ENCODE measurements at places on chromosomes 7 and 10.

- DNase-seq: no peak
Measured at GRCh38 chr10:124999433-125000365, 57.8 kb downstream of the ZRANB1 start.

DNA sequence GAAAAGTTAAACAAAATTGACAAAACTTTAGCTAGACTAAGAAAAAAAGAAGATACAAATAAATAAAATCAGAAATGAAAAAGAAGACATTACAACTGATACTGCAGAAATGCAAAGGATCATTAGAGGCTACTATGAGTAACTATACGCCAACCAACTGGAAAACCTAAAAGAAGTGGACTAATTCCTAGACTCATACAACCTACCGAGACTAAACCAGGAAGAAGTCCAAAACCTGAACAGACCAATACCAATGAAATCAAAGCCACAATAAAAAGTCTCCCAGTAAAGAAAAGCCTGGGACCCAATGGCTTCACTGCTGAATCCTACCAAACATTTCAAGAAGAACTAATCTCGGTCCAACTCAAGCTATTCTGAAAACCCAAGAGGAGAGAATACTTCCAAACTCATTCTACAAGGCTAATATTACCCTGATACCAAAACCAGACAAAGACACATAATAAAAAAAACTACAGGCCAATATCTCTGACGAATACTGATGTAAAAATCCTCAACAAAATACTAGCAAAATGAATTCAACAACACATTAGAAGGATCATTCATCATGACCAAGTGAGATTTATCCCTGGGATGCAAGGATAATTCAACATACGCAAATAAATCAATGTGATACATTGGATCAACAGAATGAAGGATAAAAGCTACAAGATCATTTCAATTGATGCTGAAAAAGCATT is 20.3 kb downstream of the ELAPOR2 start:
- DNase-seq: no peak

- no peak for DNase-seq
Measured at GRCh38 chr10:59970396-59971368, 64.3 kb upstream of the CCDC6 start.

DNA sequence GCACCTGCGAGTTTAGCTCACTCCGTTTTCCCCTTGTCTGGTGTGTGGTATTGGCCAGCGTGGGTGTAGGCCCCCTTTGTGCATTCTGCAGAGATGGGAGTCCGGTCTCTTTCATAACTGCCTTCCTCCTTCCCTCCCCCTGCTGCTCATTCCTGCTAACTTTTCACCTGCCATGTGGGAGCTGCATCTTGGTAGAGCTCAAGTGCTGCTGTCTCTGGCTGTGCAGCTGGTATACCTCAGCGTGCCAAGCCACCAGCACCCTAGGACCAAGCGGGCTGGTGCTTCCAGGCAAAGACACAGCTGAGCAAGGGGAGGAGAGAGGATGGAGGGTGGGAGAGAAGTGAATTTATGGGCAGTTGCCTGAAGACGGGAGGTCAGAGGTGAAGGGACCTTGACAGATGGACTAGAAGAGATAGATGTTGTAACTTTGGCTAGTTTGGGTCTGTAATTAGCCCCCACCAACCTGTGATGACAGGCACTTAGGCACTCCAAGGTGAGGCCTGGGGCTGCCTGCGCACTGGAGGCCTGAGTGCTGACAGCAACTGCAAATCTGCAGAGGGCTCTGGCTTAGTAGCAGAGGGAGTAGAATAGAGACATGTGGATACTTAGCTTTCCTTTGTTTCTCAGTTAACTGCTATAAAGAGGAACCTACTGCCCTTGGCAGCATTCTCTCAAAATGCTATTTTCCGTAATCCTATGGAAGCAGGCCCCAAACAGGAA is 148.8 kb upstream of the AGK start:
- DNase-seq: no peak

DNA sequence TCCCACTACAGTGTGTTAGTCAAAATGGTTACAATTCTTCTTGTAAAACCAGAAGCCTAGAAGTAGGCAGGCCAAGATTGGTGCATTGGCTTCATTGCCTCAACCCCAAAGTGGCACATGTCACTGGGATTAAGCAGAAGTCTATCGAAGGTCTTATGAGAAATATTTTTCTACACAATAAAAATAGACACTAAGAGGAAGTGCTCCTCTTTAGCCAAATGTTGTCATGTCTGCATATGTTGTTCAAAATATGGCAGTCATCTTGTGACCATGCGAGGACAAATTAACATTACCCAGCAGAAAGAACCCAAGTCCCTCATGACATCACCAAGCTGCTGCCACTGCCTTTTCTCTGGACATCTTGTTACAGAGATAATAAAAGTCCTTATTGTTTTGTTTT is 6.3 kb upstream of the NSMCE4A start:
- no peak for DNase-seq

DNA sequence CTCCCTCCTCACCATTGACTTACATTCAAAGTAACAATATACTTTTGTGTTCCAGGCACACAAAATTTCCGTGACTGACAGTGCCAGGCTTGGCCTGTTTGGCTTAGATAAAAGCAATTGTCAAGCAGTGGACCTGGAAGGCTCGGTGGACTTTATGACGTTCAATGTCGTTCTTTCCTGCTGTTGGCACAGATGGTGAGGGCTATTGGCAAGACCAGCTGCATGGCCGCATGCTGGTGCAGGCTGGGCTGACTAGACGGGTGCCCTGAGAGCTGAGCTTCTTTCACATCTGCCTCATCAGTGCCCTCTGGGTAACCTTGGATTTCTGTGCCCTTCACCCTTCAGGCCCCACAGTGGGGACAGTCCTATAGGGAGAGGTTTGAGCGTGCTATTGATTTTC is 45.2 kb downstream of the WIPF3 start:
- no peak for DNase-seq

- no peak for DNase-seq
Measured at GRCh38 chr10:16776896-16777295, 40.3 kb downstream of the RSU1 start.

DNA sequence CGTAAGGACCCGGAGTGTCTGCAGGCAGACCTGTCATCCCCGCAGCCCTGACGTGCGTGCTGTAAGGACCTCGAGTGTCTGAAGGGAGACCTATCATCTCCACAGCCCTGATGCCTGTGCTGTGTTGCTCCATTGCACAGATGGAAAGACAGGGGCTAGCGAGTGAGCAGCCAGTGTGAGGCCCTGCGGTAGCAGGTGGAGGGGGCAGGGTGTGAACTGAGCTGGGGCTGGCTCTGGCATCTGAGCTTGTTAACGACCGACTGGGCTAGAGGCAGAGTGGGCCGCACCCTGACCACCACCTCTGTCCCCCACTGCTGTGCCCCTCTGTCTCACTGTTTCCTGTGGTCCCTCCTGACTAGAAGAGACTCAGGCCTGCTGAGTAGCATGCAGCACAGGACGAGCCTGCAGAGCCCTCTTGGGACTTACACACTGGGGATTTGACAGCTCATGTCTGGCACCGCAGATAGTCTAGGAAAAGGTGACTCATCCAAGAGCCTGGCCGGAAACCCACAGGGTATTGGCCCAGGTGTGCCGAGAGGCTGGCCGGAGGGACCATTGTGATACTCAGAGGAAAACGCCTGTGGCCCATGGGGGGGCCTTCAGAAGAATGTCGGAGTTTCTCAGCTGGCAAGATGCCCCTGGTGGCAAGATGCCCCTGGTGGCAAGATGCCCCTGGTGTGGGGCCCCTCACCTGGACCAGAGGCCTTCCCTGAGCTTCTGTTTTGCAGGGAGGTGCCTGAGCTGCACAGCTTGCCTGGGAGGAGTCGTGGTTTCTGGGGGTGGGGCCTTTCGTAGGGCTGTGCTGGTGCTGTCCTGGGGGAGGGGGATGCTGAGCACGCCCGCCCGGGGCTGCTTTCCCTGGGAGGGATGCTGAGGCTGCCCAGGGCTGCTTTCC is 34.3 kb downstream of the INPP5A start:
- peak; percentile 89 for DNase-seq
